ENCODE measurements at places on chromosomes 16 and 17.
A peak's percentile ranks its signal among the peaks of the same experiment; 100 is the strongest.

DNA sequence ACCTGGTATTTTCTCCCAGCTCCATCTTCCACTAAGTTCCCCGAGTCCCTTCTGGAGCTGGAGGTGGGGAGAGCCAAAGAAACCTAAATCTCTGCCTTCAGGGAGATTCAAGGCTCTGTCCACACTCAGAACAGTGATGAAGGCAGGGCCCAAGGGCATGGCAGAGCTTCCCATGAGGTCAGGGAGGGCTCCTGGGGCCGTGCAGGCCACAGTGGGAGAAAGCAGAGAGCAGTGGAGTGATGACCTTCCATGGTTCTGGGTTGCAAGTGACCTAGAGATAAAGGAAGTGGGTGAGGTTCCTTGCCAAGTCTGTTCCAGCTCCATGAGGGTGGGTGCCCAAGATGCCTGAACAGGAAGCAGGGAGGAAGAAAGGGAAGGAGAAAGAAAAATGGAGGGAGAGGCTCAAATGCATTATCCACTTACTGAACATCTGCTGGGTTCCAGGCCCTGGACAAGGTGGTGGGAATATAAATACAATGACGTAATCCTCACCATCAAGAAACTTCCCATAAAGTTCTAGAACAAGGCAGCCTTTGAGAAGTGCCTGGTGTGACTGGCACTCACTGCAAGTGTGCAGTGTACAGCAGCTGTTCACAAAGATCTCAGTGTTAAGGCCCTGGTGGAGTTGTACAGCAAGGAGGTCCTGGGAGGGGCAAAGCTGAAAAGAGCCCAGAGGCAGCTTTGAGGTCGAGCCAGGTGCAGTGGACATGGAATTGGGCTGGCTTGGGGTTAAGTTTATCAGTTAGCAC, 13.3 kb downstream of the TBKBP1 start:
- no peak for DNase-seq

- DNase-seq, result no peak
Measured at GRCh38 chr16:12879812-12880211, 21.6 kb upstream of the SHISA9 start.

GRCh38 chr17:3865176-3865575, 19.1 kb upstream of the NCBP3 start:
- no peak for DNase-seq

DNA sequence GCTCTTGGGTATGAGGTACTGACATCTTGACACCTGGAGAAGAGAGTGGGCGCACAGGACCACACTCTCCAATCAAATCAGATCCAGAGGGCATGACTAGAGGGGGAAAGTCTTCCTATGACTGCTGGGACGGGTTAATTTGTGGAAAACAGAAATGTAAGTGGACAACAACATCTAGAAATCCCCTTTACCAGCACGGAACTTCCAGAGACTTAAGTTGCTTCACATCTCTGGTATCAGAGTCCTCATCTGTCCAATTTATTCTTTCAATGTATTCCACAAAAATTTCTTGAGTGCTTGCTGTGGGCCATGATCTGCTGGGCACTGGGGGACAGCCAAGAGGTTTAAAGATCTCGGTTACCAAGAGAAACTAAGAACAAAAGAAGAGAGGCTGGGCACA, 159.2 kb downstream of the COPRS start:
- no peak for DNase-seq

DNA sequence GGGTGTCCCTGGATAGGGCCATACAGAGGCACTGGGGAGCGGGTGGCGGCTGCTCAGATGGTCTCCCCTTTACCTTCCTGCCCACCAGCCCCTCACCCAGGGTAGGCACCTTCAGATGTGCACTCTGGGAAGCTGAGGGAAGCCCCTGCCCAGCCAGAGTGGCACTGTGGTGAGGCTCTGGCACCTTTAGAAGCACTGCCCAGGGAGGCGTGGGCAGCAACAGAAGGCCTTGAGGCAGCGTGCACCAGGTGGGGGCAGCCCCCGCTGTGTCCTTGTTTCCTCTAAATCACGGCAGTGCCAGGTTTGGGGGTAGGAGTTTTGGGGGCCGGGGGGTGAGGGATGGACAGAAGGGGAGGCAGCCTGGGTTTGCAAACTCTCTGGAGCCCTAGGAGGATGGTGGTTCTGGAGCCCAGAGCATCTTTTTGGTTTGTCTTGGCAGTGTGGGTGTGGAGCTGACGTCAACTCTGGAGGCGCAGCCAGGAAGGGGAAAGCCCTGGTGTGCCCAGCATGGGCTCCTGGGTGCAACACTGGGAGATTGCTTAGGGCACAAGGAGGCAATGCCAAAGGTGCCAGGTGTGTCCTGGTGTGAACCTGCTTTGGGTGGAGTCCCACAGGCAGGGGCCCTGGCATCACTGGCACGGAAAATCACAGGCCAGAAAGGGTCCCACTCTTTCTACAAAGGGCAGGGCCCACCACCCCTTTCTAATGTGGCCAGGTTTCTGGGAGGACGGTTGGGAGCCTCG, 23.1 kb upstream of the CDC42EP4 start:
- no peak for DNase-seq

DNA sequence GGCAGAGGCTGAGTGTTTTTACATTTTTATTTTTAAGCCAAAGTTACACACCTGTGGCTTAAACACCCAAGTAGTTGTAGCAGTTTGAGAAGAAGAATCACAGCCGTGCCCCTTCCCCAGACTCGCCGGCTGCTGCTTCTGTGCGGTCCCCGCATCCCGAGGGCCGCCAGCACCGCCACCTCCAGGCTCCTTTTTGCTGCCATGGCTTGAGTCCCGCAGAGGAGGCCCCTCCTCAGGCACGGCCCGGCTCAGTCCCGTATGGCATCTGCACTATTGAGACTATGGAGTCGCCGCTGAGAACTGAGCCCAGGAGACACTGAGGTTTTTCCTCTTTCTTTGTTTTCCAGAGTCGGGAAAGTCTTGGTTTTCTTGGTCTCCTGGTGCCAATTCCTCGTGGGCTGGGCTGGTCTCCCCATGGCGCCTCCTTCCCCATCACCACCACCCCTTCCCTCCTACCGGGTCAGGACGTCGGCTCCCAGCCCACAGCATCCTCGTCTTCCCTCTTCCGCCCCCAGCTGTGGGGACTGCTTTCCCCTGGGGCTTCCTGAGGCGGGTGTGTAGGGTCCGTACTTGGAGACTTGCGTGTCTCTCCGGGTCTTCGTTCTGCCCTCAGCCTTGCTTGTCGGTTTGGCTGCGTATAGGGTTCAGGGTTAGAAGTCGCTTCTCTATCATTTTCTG, 32.6 kb upstream of the CDH15 start:
- DNase-seq, result no peak

DNA sequence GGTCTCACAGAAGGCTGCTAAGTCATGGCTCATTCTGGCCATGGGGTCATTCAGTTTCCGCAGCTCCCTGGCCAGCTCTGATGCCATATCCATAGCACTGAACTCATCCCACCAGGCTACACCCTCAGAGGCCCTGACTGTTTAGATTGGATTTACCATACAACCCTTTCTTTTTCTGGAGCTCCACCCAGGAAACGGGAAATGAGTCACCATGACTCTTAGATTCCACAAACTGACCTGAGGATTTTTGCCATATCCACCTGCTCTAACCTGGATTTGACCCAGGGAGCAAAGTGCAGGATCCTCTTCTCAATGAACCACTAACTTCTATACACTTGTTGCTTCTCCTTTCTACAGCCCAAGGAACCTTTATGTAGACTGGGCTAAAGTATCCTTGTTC, 20.3 kb upstream of the CALB2 start:
- no peak for DNase-seq

DNA sequence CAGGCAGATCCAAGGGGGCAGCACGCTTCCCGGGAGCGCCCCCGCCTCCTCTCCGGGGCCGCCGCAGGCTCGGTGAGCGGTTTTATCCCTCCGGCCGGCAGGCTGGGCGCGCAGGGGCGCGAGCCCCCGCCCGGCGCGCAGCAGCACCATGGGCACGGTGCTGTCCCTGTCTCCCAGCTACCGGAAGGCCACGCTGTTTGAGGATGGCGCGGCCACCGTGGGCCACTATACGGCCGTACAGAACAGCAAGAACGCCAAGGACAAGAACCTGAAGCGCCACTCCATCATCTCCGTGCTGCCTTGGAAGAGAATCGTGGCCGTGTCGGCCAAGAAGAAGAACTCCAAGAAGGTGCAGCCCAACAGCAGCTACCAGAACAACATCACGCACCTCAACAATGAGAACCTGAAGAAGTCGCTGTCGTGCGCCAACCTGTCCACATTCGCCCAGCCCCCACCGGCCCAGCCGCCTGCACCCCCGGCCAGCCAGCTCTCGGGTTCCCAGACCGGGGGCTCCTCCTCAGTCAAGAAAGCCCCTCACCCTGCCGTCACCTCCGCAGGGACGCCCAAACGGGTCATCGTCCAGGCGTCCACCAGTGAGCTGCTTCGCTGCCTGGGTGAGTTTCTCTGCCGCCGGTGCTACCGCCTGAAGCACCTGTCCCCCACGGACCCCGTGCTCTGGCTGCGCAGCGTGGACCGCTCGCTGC, 832 bp downstream of the CDK5R1 start:
- DNase-seq, result peak; percentile 59

- DNase-seq, result peak; percentile 28
Measured at GRCh38 chr17:10041916-10042588, 137.0 kb upstream of the RCVRN start.

- no peak for DNase-seq
Measured at GRCh38 chr16:14501331-14502255, 128.5 kb downstream of the PARN start.

- DNase-seq, result no peak
Measured at GRCh38 chr17:8956465-8956902, 9.0 kb downstream of the PIK3R5 start.

DNA sequence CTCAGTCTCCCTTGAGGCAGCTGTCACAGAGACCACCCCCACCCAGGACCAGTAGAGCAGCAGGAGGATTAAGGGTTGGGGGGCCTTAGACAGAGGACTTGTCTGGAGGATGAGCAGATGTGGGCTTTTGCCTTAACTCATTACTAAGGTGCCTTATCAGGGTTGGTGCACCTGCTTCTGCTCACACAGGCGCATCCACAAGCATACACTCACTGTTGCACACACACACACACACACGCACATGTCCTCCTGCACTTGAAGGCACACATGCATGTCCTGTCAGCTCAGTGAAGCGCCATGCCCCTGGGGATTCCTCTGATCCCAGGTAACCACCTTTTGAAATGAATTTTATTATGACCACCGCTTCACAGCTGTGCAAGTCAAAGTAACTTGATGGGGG, 1.2 kb downstream of the GFAP start:
- no peak for DNase-seq

DNA sequence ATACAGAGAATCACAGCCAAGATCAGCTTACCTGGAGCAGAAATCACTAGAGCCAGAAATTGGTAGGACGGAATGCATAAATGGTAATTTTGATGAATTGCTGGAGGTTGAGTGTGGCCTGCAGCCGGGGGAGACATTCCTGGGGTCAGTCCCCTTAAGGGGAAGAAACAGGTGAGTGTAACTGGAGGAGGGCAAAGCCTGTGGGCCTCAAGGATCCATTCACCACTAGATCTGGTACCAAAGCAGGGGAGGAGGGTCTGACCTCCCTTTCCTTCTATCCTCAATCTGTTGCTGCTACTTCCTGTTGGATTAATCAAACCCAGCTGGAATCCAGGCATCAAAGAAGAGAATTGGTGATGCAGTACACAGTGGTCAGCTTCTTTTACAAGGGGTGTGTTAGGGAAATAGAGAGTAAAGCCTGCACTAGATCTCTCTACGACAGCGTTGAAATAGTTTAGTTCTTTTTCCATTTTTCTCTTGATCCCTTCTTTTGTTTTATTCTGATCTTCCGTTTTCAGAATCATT, 8.6 kb upstream of the ABCA9 start:
- DNase-seq, result no peak

GRCh38 chr17:71461498-71462169, 659.2 kb upstream of the SOX9 start:
- no peak for DNase-seq

GRCh38 chr16:50300942-50301625, 34.7 kb downstream of the ADCY7 start:
- DNase-seq, result no peak

All from B cell (primary cell).